ENCODE measurements at places on chromosomes 2 and 18. TPM values are rescaled to one million over a fixed set of nuclear protein-coding genes. Genes with fewer than 3 reads are reported as not detected.

The SIGLEC15 gene
- total RNA-seq, result 1.7 TPM

The ZNF638 gene
- 66.9 TPM for total RNA-seq

The EMX1 gene
- not detected for total RNA-seq

The BUB1 gene
- total RNA-seq, result 49.7 TPM

The TUBA4B gene
- total RNA-seq, result not detected

The RNF125 gene
- total RNA-seq, result 3.5 TPM

The ANKRD30BL gene
- not detected for total RNA-seq

The NPC1 gene
- 62.8 TPM for total RNA-seq

The CD302 gene
- total RNA-seq, result 5.2 TPM

The CFC1 gene
- total RNA-seq, result not detected
